ENCODE measurements at places on chromosomes 4 and X. TPM values are rescaled to one million over a fixed set of nuclear protein-coding genes. Genes with fewer than 3 reads are reported as not detected.

PABPC1L2A gene
- total RNA-seq: not detected

RAB41 gene
- total RNA-seq: not detected

DDX3X gene
- total RNA-seq: 204 TPM

TLL1 gene
- 3.8 TPM for total RNA-seq

UGT8 gene
- not detected for total RNA-seq

SHISA3 gene
- total RNA-seq: 3.6 TPM

CSAG1 gene
- total RNA-seq: not detected

BOD1L1 gene
- 39.2 TPM for total RNA-seq

ATG4A gene
- total RNA-seq: 11.2 TPM

ZNF711 gene
- 0.86 TPM for total RNA-seq

GAGE12H gene
- not detected for total RNA-seq

NHS gene
- total RNA-seq: 8.1 TPM

MAGEC2 gene
- total RNA-seq: not detected

TEX13D gene
- total RNA-seq: not detected

Data from articular chondrocyte of knee joint (primary cell).